Activated CD4-positive, alpha-beta T cell treated with anti-CD3 and anti-CD28 coated beads for 4 hours (primary cell): ENCODE measurements at places on chromosomes 11 and 22.
A peak's percentile ranks its signal among the peaks of the same experiment; 100 is the strongest.

GRCh38 chr22:23888615-23889401 lies 5.4 kb upstream of the MIF start:
- no peak for DNase-seq

DNA sequence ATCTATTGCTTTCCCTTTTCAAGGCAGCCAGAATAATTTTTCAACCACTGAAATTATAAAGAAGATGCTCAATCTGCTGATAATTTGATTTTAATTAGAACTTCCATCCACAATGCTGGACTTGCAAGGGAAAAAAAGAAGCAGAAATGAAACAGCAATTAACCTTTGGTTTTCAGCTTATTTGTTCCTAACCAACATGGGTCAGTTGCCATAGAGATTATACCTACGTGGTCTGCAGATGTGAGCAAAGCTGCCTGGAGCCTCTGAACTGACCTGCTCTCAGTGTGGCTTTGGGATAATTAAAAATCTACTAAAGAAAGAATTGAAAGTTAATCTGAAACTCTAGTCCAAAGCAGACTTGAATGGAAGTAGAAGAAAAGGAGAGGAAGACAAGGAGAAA lies 195.7 kb upstream of the API5 start:
- no peak for DNase-seq

DNA sequence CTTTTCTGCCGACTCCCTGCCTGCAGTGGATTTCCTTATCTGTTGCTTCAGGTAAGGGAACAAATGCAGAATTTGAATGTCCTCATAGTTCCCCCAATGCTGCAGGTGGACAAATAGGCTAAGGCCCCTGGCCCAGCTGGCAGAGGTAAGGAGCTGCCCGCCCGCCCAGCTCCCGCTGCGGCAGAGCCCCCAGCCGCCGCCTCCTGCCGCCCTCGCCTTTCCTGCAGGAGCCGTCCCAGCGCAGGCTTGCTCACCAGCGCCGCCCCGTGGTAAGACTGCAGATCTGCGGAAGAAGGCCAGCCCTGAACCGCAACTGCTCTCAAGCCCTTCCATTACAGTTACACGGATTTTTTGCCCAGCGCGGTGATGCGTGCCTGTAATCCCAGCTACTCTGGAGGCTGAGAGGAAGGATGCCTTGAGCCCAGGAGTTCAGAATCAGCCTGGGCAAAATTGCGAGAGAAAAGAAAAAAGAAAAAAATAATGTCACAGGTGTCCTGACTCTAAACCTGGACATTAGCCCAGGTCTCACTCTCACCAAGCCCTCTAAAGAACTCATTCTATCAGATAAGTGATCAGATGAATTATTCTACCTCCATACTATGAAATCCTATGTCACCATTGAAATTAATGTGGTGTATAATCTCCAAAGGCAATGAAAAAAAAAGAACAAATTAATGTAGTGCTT lies 51.2 kb upstream of the EMID1 start:
- DNase-seq = peak; percentile 78

DNA sequence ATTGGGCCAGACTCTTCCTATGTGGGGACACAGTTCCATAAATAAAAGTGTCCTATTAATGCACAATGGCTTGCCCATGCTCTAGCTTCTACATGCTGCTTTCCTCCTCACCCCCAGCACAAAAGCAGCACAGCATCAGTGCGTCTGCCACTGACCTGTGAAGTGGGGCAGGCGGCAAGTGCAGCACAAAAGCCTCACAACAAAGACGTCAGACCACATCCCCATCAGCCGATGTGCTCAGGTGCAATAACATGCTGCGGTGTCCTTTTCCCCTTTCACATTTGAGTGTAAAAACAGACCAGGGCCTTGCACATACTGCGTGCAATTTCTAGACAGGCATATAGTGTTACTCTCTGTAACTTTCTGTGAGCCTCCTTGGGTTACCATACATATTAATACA lies 12.8 kb downstream of the DKK3 start:
- no peak for DNase-seq

GRCh38 chr11:125271483-125272091 lies 107.0 kb downstream of the PKNOX2 start:
- no peak for DNase-seq
